Non-pigmented ciliary epithelial cell (primary cell): ENCODE measurements at places on chromosomes 12 and 14.

- DNase-seq = no peak
Measured at GRCh38 chr14:103746701-103747100, 31.1 kb downstream of the ZFYVE21 start.

DNA sequence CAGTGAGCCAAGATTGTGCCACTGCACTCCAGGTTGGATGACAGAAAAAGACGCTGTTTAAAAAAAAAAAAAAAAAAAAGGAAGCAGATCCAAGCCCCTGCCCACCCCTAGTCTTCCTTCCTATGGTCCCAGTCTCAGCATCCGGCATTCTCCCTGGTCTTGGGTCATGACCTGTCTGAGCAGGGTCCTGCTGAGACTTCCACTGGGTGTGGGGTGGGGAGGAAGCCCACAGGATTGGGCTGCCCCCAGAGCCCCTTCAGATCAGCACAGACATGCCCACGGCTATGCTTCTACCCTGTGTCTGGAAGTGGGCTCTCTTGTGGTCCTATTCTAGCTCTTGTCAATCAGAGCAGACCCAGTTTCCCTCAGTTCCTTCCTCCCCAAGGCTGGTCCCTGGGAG, 12.6 kb upstream of the PLEK2 start:
- DNase-seq = no peak

DNA sequence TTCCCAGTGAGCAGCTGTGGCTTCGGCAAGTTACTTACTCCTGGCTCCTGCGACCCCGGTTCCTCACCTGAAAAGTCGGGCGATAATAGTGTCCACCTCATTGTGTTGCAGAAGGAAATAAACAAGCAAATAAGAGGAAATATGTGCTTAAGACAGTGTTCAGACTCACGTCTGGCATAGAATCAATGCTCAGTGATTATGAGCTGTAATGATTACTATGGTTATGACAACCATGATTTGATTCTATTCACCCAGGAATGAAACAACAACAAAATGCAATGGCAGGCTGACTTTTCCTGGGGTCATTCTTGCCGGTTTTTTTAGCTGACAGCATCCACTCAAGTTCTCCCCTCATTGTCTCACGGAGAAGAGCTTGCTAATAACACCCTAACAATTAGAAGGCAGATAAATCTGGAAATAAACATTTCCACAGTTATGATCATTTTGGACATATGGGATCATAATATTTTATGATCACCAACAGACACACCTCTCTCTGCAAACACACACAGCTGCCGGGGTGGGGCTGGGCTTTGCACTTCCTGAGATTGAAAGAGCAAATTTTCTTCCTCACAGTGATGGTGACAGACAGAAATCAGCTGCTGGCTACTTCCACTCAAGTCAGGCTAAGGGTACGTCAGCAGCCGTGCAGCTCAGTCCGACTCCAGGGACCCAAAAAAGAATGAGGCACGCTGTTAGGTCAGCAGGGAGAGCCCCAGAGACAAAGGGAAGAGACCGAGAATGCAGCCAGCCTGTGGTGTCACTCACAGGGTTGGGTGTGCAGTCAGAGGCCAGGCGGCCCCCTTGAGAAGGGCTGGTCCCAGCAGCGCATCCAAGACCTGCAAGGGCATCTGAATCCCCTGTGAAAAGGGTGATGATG, 158.0 kb downstream of the RIMBP2 start:
- DNase-seq = no peak

DNA sequence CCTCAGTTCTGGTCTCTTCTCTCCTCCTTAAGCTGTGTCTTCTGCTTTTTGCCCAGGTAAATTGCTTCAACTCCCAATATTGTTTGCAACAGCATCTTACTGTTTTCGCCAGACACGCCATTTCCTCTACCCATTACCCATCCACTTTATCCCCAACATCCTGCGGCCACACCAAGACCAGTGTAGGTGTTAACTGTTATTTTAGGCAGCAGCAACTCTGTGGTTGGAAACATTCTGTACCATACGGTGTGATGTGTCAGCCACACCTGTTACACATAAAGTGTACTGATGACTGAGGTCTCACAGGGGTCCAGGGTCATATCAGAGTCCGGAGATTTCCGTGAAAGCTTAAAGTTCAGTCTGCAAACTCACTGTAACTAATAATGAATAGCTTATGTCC, 21.8 kb upstream of the KLRD1 start:
- DNase-seq = no peak

DNA sequence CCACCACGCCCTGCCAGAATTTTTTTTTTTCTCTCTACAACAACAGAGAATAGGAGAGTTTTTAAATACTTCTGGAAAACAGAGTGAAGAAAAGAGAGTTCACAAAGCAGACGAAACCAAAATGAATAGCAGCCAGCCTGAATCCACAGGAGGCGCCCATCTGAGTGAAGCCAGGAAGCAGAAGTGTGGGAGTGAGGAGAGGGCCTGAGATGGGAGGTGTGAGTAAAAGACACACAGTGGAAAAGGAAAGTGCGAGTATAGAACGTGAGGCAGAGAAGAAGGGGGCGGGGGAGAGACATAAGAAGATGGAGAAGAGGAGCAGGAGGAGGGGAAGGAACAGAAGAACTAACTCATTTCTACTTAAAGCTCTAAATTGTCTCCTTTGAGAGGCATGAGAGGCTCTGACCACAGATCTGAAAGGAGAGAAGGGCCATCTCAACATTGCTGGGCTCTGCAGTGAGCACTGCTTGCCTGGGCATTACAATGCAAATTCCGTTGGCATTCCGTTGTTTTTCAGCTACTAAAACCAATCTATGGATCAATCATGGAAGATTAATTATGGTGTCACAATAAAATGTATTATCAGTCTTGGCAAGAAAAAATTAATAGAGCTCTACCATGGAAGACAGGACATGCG, 140.1 kb upstream of the CPSF6 start:
- no peak for DNase-seq

DNA sequence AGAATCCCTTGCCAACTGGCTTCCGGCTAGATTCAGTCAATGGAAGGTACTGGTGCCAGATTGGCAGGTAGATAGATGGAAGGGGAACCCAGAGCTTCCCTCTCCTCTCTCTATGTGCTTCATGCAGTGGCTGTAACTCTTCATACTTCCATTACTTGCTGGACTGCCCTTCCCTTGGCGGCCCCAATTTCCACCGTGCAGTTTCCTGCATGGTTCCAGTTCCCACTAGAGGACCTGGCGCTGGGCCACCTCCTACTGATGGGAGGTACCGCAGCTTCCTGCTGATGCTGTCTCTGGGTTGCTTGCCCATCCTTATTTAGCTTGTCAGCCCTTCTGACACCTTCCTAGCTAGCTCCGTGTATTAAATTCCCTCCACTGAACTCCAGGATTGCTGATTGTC, 226.4 kb downstream of the ANO2 start:
- no peak for DNase-seq

- DNase-seq = no peak
Measured at GRCh38 chr12:10849425-10849878, at the start of gene PRR4. Gene PRR4 (minus strand): TSS chr12:10849475. CDS start chr12:10849437, 38 bp downstream.

GRCh38 chr14:86299994-86300393, 770.0 kb downstream of the FLRT2 start:
- no peak for DNase-seq

DNA sequence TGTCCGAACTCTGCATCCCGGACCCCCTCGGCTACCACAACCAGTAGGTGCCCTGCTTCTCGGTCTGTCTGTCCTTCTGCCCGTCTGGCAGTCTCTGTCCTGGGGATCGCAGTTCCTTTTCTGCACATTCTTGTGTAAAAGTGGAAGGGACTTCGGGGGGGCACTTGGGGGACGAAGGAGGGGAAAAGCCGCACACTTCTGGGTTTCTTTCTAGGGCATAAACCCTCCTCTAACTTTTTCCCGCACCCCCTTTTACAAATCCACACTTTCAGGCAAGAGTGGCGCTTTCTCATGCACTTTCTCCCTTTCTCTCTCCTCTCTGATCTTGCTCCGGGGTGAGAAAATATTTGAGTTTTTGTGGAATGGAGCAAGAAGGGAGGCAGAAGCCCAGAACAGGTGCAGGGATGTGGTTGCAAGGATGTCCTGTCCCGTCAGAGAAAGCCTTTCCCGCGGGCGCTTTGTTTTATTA, 506 bp downstream of the ESRRB start:
- DNase-seq = no peak

GRCh38 chr14:30260833-30261607, 297.9 kb upstream of the G2E3 start:
- DNase-seq = no peak

GRCh38 chr12:66132408-66132807, 1.9 kb upstream of the LLPH start:
- peak; percentile 86 for DNase-seq

DNA sequence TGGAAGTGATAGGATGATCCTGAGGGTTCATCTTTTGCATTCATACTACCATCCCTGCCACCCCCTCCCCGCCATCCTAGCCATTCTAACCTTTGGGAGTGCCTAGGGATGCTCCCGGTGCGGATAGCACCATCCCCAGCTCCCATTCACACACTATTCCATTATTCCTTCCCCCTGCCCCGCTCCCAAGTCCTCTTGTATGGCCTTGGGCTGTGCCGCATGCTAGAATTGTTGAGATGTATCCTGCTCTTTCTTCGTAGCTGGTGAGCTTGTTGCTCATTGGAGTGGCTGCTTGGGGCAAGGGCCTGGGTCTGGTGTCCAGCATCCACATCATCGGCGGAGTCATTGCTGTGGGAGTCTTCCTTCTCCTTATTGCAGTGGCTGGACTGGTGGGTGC, 644 bp downstream of the TSPAN31 start:
- no peak for DNase-seq

DNA sequence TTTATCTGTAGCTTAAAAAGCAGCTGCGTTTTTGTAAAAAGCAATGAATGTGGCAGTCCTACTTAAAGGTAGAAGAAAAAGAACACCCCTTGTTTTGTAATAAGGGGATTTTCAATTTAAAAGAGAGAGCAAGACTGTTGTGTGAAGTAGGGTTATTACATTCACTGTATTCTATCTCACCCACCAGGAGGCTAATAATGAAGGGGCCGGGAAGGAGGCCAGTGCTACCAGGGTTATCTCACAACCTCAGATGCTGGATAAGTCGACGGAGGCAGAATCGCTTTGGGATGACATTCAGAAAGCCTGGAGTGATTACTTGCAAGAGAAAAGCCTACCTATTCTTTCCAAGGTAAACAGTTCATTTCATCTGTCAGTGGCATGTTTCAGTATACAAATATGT, 97.7 kb downstream of the RMST start:
- no peak for DNase-seq

- DNase-seq = no peak
Measured at GRCh38 chr12:14664434-14665023, 31.9 kb downstream of the GUCY2C start.

- DNase-seq = no peak
Measured at GRCh38 chr12:88255847-88256246, 113.7 kb downstream of the TMTC3 start.

DNA sequence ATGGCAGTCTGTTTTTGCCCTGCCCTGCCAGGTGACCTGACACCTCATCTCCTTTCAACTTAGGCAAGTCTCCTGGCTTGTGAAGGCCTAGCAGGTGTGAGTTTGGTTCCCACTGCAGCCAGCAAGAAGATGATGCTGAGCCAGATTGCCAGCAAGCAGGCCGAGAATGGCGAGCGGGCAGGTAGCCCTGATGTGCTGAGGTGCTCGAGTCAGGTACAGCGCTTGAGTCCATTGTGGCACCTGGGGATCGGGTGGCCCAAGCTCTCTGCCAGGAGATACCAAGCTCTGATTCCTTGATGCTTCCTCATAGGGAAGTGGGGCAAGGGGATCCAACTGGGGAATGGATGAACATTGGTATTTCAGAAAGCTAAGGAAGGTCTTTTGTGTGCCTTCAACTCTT, 4.1 kb upstream of the CSAD start:
- DNase-seq = no peak

DNA sequence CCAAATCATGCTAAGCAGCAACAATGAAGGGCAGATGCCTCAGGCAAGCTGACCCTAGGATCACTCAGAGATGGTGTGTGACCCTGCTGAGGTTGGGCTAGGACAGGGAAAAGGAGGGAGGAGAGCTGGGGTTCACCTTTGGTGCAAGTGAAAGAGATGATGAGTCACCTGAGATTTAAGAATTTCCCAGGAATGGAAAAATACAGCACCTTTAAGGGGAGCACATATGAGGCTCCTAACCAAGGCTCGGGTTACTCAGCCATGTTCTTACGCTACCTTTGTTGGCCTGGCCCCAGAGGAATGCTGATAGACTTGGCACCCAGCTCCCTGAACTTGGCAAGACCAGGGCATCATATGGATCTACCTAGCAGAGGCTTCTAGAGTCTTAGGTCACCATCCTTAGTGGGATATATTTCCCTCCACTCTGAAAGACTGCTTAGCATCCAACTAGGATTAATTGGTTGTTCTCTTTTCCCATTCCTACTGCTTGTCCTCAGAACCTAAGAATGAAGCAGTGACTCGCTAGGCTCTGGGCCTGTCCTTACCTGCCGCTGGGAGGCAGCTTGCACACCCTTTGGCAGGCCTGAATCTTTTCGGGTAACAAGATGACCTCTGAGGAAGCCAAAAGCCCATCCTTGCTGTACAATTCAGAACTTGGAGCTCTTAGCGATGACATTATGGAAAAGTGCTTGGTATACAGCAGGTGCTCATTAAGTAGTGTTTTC, 4.0 kb upstream of the NAA25 start:
- no peak for DNase-seq

DNA sequence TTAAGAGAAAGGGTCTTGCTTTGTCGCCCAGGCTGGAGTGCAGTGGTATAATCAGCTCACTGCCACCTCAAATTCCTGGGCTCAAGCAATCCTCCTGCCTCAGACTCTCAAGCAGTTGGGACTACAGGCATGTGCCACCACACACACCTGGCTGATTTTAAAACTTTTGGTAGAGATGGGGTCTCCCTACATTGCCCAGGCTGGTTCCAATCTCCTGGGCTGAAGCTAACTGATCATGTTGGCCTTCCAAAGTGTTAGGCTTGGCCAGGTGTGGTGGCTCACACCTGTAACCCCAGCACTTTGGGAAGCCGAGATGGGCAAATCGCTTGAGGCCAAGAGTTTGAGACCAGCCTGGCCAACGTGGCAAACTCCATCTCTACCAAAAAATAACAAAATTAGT, 43.9 kb upstream of the GCH1 start:
- no peak for DNase-seq
